ENCODE measurements at places on chromosomes 12 and 14. TPM values are rescaled to one million over a fixed set of nuclear protein-coding genes. Genes with fewer than 3 reads are reported as not detected.

The TSPAN8 gene
- 0.76 TPM for total RNA-seq

The CLEC6A gene
- total RNA-seq, result not detected

The MEG3 gene
- total RNA-seq, result 2.5 TPM

The GLI1 gene
- total RNA-seq, result 6.4 TPM

The KSR2 gene
- total RNA-seq, result 10.1 TPM

The CPM gene
- 5.3 TPM for total RNA-seq

The GAS2L3 gene
- 38.7 TPM for total RNA-seq

The GUCY2C gene
- not detected for total RNA-seq

The PA2G4 gene
- 302 TPM for total RNA-seq

The KLRD1 gene
- total RNA-seq, result 0.27 TPM

The LMNTD1 gene
- not detected for total RNA-seq

The PLEKHH1 gene
- 27.6 TPM for total RNA-seq

The KCNJ8 gene
- 0.17 TPM for total RNA-seq

DNA sequence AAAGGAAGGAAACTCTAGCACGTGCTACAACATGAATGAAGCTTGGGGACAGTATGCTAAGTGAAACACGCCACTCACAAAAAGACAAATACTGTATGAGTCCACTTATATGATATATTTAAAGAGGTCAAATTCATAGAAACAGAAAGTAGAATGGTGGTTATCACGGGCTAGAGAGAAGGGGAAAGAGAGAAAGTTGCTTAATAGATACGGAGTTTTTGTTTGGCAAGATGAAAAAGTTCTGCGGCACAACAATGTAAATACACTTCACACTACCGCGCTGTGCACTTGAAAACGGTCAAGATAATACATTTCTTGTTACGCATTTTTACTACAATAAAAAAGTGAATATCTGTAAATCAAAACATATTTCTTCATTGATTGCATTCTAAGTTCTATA lies 37.3 kb downstream of the FBLN5 start:
- no peak for DNase-seq

DNA sequence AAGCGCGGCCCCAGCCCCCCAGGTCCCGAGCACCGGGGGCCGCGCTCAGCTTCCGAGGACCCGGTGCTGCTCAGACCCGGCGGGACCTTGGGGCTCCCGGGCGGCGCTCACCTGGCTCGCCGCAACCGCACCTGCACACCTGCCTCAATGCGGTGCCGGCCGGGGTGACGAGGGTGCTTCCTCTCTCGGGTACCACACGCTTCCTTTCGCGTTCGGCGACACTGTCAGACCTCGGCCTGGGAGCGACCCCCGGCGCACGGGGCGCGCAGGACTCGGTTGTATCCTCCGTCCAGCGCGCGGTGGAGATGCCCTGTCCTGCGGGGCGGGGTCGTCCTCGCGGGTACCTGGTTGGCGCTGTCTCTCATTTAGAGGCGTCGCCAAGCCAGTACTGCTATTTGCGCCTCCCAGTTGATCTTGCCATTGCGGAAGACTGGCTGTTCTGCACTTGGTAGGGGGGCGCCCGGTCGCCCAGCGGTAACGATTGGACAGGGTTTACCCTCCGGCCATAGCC lies 718 bp downstream of the PACS2 start:
- DNase-seq, result peak; percentile 27

DNA sequence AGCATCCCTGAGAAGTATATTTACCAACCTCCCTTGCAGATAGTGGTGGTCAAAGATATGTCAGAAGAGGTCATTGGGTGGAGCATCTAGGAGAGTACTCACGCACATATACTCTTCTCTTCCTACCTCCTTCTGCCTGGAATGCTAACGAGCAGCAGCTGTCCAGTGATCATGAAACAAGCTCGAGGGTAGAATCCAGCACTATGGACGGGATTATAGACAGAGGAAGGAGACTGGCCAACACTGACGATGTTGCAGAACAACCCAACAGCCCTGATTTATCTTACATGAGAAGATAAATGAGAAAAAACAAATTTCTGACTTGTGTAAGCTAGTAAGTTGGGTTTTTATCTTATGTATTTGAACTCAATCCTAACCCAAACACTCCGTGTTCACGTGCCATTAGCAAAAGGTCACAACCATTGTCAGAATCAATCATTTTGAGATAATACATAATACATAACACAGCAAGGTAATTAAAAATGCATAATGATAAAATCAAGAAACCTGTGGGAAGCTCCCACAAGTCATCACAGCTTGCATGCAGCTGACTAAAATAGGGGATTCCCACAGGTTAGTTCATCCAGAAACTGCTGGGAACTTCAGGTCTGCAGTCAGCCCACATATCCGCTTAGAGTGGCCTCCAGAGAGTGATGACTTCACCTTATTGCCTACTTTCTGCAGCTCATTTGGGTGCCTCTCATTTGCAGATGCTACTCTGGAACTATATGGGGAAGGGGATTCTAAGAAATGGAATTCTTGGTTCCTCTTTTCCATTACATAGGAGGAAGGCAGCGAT lies 36.3 kb upstream of the STK38L start:
- no peak for DNase-seq

- DNase-seq, result no peak
Observed at GRCh38 chr12:96786791-96787190, 120.3 kb upstream of the NEDD1 start.

GRCh38 chr14:103104389-103104653 lies 9.8 kb downstream of the EXOC3L4 start:
- DNase-seq, result no peak

- DNase-seq, result no peak
Observed at GRCh38 chr12:27063250-27063851, 19.0 kb downstream of the C12orf71 start.

DNA sequence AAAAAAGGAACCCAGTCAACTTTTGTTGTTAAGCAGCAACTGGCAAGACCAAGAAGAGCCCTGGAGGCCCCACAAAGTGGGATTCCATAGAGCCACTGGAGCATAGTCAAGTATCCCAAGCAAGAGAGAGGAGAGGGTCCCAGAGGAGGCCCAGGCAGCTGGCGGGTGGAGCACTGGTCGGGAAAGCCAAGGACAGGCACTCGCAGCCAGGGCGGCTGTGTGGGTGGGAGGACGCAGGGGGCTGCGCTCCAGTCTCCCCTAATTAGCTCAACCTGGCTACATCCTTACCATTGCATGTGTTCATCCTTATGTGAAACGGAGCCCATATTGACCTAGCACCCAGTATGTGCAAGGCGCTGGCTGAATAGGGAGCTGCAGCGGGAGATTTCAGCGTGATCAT lies 18.3 kb upstream of the ZFP36L1 start:
- no peak for DNase-seq

- no peak for DNase-seq
Observed at GRCh38 chr12:100564090-100564489, 9.4 kb upstream of the GAS2L3 start.

DNA sequence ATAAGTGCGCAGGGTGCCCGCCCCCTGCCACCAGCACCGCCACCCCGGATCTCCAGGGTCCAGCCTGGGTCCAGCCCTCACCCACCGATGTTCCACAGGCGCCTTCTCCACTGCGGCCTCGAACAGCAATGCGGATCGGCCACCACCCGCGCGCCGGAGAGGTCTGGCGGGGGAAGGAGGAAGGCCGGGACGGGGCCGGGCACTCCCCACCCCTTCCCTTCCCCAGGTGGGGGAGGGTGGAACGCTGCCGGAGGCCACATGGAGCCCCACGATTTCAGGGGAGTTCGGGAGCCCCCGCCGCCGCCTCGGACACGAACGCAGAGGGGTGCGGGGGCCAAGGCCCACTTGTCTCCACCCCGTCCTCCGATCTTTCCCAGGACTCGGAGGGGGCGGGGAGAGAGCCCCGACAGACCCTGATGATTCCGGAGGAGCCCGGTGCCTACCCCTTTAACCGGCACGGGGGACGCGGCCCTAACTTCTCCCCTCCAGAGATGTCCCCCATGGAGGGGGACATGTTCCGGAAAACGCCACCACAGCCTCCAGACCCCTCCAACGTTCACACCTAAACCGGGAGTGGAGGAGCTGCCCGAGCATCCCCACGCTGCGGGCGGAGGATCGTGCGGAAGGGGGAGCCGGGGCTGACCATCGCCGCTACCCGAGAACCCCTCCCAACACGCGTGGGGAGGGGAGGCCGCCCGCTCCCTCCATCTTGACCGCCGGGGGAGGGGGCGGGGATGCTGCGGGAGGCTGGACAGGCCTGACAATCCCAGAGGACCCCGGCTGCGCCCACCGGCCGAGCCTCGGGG lies 1.1 kb downstream of the ATXN2 start:
- DNase-seq, result no peak

DNA sequence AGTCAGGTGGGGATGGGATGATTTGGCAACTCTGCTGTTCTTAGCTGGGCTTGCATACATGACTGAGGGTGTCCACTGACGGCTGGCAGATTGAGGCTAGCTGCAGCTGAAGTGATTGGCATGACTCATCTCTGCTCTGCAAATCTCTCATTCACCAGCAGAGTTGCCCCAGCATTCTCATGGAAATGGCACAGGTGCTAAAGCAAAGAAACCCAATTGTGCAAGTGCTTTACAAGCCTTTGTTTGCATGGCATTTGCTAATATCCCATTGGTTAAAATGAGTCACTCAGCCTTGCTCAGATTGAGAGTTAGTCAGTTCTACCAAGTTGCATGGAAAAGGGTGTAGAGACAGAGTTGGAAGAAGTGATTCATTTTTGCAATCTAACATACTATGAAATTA lies 389.7 kb upstream of the FAR2 start:
- DNase-seq, result no peak

DNA sequence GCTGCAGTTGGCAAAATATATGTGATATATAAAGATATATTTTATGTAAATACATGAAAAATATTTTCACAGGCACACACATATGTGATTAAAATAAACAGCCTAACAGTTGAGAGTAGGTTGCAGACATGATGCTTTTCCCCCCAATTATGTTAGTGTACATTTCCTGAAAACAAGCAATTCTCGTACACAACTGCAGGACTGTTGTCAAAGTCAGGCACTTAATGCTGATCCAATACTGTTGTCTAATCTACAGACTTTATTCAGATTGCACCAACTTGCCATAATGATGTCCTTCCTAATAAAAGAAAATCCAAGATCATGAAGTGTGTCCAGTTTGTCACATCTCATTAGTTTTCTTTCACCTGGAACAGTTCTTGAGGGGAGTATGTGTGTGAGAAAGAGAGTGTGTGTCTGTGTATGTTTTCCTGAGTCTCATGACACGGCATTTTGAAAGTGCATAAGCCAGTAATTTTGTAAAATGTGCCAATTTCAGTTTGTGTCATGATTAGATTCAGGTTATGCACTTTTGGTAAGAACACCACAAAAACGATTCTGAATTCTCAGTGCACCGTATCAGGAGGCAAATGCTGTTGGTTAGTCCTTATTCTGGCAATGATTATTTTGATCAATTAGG lies 16.5 kb upstream of the SEL1L start:
- no peak for DNase-seq

- DNase-seq, result no peak
Observed at GRCh38 chr14:73788317-73788598, 63.4 kb upstream of the PTGR2 start.

GRCh38 chr12:60335745-60336144 lies 739.9 kb downstream of the SLC16A7 start:
- peak; percentile 7 for DNase-seq

- DNase-seq, result no peak
Observed at GRCh38 chr12:71654200-71654599, 9.4 kb downstream of the ZFC3H1 start.

GRCh38 chr12:46383654-46384450 lies 11.3 kb upstream of the SLC38A2 start:
- DNase-seq, result peak; percentile 62

DNA sequence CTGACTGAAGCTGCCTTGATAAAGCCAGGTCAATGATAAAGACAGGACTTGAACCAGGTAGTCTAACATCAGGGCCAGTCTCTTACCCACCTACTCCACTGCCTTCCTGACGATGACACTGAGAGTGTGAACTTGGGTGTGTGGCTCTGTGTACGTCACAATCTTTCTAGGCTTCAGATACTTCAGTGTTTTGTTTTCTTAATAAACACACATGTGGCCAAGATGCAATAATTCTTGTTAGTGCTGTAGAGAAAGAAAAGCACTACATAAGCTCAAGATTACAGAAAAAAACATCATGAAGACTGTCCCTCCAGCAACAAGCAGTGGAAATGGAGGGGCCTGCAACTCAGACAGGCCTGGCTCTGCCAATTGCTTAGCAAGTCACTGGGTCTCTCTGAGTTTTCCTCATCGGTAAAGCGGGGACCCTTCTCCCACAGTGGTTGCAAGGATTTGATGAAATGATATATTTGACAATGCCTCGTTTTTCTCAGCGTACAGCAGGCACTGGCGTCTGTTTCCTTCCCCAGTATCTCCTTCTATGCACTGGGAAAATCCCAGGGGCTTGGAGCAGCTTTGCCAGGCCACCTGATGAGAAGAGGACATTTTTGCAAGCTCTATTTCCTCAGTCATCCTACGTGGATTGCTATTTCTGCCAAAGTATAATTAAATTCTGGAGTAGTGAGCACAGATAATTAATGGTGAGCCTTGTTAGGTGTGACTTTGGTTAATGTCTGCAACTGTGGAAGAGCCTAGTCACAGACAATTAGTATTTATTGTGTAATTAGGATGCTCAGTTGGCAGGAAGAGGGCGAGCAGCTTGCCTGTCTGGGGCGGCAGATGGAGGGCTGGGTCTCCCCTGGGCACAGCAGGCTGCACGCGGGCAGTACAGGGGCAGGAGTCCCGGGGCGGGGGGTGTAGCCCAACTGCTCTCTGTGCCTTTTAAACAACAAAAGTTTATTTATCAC lies 55.8 kb upstream of the CHGA start:
- no peak for DNase-seq

- DNase-seq, result peak; percentile 22
Observed at GRCh38 chr12:98939350-98939749, 294.3 kb downstream of the APAF1 start.

- DNase-seq, result no peak
Observed at GRCh38 chr14:81273521-81273920, 52.8 kb upstream of the GTF2A1 start.

DNA sequence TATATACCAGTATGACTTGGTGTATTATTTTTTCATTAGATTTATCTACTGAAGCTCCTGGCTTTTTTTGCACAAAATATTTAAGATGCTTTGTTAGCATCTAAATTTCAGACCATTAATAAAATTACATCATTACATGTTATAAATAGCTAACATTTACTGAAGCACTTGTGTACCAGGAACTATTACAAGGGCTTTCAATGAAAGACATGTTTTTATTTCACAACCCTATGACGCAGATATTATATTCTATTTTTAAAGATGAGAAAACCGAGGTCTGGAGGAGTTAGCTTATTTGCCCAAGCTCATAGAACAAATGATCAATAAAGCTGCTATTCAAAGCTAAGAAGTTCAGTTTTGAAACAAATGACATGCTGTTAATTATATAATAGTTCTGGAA lies 420.4 kb upstream of the DCN start:
- DNase-seq, result no peak

- no peak for DNase-seq
Observed at GRCh38 chr12:54477259-54477658, 3.9 kb upstream of the GTSF1 start.

DNA sequence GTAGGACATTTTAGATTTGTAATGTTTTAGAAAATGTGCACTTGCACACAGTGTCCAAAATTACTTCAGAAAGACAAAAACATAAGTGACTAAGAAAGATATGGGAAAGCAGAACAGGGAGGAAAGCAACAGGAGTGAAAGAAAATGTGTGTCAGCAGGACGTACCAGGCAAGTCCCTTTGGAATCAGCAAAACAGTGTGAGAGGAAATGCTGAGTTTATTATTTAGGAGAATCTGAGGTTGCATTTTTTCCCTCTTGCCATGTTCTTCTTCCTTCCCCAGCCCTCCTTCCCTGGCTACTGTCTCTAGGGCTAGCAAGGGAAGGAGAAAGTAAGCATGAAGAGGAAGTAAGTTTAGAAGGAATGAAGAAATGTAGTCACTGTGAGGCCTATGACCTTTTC lies 67.7 kb upstream of the CD163 start:
- no peak for DNase-seq
